Stimulated activated CD4-positive, alpha-beta T cell treated with anti-CD3 and anti-CD28 coated beads, TNF-alpha, amount 100 ng/mL, for 1 hour (primary cell): ENCODE measurements at places on chromosomes 6 and 20.

DNA sequence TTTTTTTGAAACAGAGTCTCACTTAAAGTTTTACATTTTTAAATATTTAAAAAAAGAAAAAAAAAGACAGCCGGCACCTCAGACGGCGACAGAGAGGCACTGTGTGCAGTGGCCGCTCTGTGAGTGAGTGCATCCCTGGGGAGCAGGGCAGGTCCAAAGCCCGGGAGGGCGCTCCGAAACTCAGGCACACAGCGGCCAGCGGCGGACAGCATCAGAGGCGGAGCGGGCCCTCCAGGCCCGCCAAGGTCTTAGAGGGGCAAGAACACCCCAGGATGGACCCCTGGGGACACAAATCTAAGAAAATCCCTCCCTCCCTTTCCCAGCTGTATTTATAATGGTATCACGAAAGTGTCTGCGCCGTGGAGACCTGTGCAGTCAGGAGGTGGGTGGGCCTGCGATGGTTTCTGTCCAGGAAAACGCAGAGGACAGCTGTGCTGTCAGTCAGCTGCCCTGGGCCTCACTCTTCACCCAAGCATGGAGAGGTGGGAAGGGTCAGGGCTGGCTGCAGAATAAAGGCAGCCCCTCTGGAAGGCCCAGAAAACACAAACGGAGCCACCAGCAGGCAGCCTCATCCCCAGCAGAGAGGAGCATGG lies 43.8 kb downstream of the TAF4 start:
- no peak for DNase-seq

DNA sequence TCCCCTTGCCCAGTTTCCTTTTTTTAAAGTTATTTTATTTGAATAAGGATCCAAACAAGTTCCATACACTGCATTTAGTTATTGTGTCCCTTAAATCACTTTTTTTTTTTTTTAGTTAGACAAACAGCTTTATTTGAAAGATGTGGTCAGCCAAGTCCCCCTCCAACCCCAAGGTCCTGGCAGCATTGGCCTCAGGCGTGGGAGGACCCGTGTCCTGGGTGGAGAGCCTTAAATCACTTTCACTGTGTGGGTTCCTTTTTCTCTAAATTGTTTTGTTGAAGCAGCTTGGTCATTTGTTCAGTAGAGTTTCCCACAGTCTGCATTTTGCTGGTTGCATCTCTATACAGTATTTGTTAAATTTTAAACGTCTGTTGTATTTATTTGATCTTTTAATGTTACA lies 5.2 kb upstream of the TBCC start:
- DNase-seq = no peak

GRCh38 chr6:122184401-122184827 lies 215.0 kb upstream of the HSF2 start:
- DNase-seq = no peak

DNA sequence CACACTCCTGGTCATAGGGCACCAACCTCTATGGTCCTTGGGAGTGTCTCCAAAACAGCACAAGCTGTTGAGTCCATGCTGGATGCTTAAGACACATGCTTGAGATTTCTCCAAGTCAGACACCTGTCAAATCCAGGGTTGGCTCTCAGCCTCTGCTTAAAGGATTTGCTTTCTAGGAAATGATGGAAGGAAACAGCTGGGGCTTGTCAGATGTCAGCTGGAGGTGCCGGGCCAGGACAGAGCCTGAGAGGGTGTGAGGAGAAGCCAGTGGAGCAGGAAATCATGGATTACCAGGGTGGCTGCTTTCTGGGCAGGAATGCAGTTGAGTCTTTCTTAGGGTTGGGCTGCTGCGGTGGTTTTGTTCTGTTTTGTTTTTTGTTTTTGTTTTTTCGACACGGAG lies 83.0 kb upstream of the FAM184A start:
- DNase-seq = no peak

DNA sequence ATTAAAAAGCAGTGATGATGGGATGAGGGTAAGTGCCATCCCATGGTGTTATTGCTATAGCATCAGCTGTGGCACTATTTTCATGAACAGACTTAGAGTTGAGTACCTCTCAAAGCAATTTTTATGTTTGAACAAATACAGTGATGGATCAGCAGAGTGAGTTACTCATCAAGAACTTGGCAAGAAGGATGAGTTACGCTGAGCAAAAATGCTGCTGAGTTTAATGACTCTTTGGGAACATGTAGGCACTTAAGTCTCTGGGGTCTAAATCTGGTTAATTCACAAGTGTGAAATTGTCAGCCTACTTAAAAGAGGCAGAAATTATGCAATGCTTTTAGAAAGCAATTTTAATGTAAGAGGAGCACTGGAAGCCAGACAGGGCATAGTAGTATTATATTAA lies 78.5 kb upstream of the AHI1 start:
- no peak for DNase-seq

DNA sequence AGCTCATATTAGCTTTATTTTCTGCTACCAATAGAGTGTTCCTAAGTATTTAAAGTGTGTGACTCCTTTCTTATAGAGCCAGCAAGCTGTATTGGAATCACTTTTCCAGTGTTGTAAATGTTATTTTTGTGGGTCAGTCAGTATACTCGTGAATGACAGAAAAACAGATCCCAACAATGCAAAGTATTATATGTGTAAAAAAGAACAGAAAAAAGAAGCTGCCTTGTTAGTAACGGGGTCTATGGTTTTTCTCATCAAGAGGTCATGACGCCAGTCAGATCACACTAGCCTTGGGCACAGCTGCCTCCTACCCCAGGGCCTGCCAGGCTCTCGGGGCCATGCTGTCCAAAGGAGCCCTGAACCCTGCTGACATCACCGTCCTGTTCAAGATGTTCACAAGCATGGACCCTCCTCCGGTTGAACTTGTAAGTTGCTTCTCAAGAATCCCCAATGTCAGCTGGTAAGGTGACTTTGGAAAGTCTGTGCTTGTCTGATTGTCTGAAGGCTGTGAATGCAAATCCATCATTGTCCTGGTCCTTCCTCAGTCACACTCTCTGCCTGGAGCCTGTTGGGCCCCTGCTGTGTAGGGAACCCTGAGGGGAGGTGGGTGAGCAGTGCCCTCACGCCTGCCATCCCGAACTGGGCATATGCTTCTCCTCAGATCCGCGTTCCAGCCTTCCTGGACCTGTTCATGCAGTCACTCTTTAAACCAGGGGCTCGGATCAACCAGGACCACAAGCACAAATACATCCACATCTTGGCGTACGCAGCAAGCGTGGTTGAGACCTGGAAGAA lies 9.8 kb downstream of the NELFCD start:
- no peak for DNase-seq

GRCh38 chr20:1955217-1955616 lies 38.6 kb downstream of the PDYN start:
- DNase-seq = no peak

GRCh38 chr6:158991017-158991723 lies 8.8 kb downstream of the RSPH3 start:
- no peak for DNase-seq

DNA sequence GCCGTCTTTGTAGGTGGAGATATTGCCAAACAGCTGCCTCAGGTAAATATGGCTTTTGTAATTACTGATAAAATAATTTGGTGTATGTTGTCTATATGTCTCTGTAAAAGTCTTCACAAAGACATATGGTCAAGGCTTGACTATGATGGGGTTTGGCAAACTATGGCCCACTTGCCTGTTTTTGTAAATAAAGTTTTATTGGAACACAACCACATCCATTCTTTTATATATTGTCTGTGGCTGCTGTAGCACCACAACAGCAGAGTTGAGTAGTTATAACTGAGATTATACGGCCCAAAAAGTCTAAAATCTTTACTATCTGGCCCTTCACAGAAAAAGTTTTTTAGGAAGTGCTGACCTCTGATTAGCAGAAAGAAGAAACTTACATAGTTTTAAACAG lies 133.6 kb downstream of the DNAH8 start:
- DNase-seq = no peak

GRCh38 chr20:57325632-57326356 lies 3.8 kb upstream of the SPO11 start:
- no peak for DNase-seq

- DNase-seq = no peak
These were observed 48.4 kb downstream of the GCNT2 start for GRCh38 chr6:10569392-10570127.

DNA sequence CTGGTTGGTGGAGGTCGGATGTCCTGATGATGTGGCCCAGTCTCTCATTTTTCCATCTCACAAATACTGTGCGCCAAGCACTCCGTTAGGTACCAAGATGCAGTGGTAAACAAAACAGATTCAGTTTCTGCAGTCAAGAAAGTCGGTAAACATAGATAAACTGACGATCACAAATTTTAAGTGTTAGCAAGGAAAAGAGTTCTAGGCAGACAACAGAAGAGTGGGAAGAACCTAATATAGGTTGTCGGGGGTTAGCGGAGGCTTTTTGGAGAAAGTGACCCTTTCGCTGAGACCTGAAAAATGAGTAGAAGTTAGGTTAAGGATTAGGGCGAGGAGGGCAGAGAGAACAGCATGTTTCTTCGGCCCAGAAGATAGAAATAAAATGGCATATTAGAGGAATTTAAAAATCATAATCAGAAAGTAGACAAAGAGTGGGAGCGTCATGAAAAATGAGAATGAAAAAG lies 514 bp downstream of the ORC3 start:
- DNase-seq = no peak

GRCh38 chr6:25649611-25650010 lies 2.4 kb upstream of the SCGN start:
- no peak for DNase-seq

GRCh38 chr20:52104546-52105441 lies 86.8 kb downstream of the ZFP64 start:
- DNase-seq = no peak

DNA sequence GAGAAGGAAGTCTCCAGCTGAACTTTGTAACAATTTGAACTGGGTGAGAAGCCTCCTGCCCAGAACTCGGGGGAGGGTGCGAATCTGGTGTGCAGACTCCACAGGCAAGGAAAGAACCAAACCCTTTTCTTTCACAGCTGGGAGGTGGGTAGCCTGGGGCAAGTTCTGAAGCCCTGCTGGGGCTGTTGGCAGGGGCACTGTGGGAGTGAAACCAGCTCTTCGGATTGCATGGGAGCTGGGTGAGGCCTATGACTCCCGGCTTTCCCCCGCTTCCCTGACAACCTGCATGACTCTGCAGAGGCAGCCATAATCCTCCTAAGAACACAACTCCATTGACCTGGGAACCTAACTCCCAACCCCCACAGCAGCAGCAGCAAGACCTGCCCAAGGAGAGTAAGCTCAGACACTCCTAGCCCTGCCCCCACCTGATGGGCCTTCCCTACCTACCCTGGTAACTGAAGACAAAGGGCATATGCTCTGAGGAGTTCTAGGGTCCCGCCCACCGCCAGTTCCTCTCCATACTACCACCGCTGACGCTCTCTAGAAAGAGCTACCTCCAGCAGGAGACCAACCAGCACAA lies 37.5 kb downstream of the SOD2 start:
- DNase-seq = no peak

- DNase-seq = no peak
These were observed 163.6 kb downstream of the BTBD9 start for GRCh38 chr6:38476141-38476540.

GRCh38 chr6:136739501-136739900 lies 52.8 kb downstream of the MAP3K5 start:
- DNase-seq = no peak

DNA sequence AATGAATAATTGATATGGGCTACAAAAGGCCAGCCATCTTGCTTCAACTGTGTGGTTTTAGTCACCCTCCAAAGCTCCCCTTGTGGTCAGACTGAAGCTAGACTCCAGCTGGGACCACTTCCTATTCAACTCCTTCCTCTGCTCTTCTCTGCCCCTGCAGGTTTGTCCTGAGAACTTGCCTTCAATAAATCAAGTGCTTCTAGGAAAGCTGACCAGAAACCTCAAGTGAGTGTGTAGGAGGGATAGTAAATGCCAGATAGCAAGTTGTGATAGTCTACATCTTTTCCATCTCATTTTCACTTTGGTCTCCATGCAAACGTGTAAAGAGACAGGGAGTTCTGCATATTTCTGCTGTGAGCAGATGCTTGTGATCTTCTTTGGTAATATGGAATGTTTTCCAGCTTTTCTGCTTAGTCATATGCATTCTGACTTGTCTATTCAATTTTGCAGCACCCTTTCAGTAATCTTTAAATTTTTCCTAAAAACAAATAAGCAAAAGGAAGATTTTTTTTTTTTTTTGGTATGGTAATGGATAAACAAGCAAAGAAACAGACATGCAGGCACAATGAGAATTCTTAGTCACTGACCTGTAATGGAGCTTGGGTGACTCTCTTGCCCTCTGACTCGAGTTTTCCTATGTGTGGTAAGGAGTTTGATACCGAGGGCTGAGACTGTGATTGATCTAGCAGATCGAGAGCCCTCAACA lies 201.3 kb upstream of the BTBD3 start:
- no peak for DNase-seq

GRCh38 chr6:158506601-158507000 lies 53.3 kb upstream of the TMEM181 start:
- no peak for DNase-seq

DNA sequence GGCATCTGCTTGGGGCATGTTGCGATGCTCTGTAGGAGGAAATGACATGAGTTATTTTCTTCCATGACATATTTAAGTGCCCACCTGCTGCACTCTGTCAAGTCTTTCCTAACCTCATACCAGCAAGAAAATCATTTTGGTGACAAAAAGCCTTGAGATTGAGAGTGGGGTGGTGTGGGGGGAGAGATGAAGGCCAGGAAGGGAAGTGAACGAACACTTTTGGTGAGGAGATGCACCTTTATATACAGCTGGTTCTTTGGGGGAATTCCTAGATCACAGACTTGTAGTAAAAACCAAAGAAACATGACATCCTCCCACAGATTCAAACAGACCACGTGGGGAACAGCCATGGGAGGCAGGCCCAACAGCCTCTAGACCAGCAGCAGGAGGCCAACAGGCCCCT lies 26.1 kb downstream of the NCOA5 start:
- DNase-seq = no peak

- no peak for DNase-seq
These were observed 1.2 kb downstream of the SLC17A3 start for GRCh38 chr6:25872814-25873213.

GRCh38 chr6:169816054-169816453 lies 64.6 kb downstream of the ERMARD start:
- DNase-seq = no peak

GRCh38 chr6:40477246-40478126 lies 109.7 kb downstream of the LRFN2 start:
- no peak for DNase-seq

- DNase-seq = no peak
These were observed 177.4 kb upstream of the PLN start for GRCh38 chr6:118370722-118371121.

DNA sequence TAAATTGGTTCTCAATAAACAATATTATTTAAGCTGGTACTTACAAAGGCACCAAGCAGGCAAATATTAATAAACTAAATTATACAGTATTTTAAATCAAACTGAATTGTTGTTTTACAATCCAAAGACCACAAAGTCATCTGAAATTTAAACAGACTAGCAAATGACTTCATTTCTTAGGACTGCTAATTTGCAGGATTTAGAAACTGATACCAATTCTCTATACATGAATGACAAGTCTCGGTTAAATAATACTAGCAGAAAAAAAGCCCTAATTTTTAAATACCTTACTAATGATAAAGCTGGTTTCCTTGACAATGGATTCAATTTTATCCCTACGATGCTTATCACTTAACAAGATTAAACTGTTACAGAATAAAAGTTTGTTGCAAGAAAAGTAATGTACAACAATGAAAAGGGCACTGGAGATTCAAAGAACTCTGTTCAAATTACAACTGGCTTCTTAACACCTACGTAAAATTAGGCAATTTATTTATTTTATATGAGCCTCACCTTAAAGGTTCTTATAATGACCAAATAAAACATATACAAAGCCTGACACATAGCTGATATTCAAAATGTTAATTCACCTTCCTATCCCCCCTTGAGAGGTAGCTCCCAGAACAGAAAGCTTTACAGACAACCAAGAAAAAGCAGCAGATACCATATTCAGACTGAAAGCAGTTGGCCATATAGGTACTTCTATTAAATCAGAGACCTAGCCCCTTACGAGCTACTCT lies 33.1 kb downstream of the HBS1L start:
- DNase-seq = no peak
